Stimulated activated CD4-positive, alpha-beta T cell treated with anti-CD3 and anti-CD28 coated beads, Interleukin-15, amount 100 ng/mL, for 1 hour (primary cell): ENCODE measurements at places on chromosomes 7 and 10.

GRCh38 chr7:132004529-132004928, 448.1 kb upstream of the PODXL start:
- no peak for DNase-seq

DNA sequence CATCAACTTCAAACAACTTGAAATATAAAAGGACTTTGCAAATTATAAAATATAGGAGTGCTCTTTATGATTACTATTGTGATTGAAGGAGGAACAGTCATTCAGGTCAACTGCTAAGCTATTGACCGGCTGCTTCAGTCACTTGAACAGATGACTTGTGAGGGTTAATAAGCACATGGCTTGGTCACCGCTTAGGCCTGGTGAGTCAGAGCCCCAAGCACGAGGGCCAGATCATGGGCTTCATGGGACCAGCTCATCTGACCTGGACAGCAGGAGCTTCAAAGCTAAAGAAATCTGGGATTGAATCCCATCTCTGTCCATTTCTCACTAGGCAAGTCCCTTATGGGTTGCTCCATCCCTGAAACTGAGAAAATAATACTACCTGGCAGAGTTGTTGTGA, 60.4 kb upstream of the ADO start:
- no peak for DNase-seq

- no peak for DNase-seq
Measured at GRCh38 chr10:80491251-80492102, 37.4 kb downstream of the TSPAN14 start.

DNA sequence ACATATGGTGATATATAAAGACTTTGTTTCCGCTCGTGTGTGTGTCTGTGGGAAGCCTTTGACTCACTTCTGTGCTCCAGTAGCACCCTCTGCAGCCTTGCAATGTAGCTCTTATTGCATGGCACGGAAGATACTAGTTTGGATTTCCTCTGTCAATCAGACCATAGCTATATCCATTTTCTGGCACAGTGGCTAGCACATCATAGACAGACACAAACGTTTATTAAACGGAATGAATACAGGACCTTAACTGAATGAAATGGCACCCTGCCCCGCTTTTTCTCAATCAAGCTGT, 124.0 kb upstream of the PTPN20 start:
- no peak for DNase-seq

DNA sequence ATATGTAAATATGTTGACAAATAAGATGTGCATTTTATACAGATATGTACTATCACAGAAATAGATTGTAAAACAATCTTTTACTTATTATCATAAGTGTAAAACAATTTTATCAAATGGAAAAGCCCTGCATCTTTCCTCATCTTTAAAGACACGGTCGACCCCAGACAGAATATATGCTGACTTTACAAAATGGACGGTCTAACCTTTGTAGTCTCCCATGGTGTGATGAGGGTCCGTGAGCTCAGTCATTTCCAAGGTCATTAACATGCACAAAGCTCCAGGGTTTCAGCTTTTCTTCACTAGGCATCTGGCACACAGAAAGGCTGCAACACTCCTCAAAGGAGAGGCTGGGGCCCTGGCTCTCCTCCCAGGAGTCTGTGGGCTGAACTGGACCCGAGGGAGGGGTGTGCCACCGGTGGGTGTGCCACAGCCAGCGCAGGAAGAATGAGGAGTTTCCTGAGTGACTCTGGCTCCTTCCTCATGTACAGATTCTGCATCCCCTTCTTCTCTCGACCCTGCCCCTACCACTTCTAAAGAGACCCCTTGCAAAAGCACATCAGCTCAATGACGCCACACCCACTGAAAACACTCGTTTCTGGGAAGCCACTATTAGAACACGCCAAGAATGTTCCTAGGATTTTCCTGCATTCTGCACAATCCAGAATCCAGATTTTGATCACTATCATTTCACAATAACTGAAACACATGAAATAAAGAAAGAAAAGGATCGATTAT, 26.2 kb upstream of the ABLIM1 start:
- no peak for DNase-seq

GRCh38 chr7:48102530-48102929, 13.5 kb downstream of the UPP1 start:
- DNase-seq: no peak

DNA sequence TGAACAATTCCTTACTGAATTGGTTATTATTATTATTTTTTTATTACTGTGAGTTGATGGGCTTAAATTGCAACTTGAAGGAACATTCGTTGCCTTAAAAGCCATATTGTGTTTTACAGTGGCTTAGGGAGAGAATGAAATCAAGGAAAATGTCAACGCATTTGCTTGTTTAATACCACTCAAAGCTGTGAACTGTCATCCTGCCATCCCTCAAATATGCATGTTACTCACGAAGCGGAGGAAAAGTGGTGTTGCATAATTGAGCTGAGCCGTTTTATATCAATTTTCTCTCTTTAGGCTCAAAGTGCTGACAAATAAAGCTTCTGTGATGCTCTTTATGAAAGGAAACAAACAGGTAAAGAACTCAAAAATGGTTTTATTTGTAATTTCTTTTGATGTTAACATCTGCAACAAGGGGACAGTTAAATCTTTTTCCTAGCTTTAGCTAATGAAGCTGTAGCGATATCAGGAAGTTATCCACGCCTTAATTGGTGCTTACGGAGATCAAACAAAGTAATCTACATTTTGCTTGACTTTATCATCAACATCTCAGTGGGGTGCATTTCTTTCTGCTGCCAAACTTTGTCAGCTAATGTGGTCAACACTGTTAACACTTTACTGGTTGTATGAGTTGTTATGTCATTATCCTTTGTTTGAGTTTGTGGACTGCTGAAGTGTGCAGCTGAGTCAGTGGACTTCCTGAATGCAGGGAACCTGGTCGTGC, 33.1 kb downstream of the GLRX3 start:
- DNase-seq: no peak

- no peak for DNase-seq
Measured at GRCh38 chr10:16182144-16182543, 254.7 kb upstream of the PTER start.

DNA sequence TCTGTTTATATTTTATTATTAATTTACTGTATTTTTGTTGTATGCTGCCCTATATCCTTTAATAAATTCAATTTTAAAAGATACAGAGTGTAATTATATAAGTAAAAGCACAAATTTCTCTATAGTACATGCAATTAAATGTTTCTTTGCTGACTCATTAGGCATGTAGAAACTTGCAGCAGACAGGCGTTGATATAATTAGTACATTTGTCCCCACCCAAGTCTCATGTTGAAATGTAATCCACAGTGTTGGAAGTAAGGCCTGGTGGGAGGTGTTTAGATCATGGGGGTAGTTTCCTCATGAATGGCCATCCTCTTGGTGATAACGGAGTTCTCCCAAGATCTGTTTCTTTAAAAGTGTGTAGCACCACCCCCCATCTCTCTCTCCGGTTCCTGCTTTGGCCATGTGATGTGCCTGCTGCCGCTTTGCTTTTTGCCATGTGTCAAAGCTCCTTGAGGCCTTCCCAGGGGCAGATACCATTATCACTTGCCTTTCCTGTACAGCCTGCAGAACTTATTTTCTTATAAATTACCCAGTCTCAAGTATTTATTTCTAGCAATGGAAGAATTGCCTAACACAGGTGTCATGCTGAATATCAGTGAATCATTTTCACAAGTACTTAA, 63.7 kb downstream of the TSPAN12 start:
- no peak for DNase-seq

DNA sequence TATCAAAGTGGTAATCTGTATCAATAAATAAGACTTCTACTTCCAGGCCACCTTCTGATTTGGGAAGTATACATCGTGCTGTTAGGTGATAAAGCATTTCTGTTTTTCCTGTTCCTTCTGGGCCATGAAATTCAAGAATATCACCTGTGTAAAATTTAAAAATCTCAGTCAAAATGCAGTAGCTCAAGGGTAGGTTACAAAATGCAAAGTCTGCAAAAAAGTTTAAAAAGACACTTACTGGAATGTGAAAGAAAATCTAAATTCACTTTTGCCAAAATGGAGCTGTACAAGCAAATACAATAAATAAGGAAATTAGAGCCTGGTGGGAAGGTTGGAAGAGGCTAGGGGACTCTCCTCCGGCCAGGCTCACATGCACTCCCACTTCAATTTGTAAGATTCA, 26.7 kb downstream of the XRCC2 start:
- DNase-seq: no peak

GRCh38 chr10:72954596-72955554, at the start of gene PLA2G12B:
PLA2G12B (minus strand) TSS chr10:72954806; CDS start chr10:72954685, 121 bp downstream.
- no peak for DNase-seq

DNA sequence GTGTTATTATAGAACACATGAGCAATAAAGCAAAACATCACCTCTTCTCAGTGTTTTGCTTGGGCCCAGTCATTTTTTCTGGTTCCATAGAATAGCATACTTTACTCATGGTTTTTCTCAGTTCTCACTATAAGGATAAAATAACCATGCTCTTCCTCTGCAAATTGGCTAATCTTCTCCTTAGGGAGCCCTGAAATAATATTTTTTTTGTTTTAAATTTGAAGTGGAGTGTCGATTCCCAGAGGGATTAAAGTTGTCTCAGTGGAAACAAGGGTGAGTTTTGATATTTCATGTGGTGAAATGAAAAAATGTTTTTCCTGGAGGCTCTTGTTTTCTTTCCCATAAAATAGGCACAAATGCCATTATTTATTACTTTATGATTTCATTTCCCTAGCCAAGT, 127.3 kb downstream of the NOC3L start:
- no peak for DNase-seq

DNA sequence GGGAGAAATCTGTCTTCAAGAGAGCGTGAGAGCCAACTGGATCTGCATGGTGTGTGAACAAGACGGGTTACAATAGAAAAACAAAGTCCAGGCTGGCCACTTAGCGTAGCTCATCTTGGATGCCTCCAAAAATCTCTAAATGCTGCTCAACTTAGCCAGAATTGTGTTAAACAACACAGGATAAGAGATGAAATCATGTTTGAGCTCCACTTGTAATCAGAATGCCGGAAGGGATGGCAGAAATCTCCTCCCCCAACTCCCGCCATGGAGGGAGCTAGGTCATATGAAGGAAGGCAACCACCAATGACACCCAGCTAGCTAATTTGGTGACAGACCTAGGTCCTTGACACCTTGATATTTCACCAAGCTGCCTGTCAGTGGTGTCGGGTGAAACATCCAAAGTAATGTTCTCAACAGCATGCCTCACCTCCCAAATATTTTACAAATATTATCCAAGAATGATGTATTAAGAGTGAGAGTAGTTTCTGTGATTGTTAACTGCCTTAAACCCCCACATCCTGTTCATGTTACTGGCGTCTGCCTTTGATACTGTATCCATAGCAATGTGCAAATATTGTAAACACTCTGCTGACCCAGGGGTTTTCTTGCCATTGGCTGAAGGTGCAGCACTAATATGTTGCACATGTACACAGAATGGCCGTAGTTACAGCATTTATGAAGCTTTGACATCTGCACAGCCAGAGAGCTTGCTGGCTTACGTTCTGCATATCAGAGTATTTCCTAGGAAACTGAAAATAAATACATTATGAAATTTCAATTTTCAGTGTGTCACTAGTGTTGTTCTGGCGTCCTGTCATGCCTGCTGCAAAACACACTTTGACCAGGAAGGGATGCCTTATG, 25.8 kb downstream of the TMEM254 start:
- DNase-seq: no peak

GRCh38 chr7:158186864-158187693, 400.5 kb downstream of the PTPRN2 start:
- no peak for DNase-seq

DNA sequence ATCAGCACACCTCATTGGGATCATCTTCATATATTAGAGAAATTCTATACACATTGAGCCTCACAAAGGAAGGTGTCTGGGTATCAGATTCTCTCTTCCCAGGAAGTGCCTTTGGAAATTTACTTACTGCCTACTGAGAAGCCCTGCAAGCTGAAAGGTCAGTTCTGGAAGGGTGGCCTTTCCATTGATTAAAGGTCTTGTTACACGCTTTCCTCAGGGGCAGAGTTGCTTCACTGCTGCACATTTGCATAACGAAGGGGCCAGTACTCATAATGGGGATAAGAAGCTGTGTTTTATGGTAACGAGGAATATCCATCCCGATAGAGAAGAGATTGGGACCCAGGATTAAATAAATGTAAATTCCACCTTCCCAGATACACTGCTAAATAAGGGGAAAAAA, 19.4 kb upstream of the IL15RA start:
- no peak for DNase-seq

DNA sequence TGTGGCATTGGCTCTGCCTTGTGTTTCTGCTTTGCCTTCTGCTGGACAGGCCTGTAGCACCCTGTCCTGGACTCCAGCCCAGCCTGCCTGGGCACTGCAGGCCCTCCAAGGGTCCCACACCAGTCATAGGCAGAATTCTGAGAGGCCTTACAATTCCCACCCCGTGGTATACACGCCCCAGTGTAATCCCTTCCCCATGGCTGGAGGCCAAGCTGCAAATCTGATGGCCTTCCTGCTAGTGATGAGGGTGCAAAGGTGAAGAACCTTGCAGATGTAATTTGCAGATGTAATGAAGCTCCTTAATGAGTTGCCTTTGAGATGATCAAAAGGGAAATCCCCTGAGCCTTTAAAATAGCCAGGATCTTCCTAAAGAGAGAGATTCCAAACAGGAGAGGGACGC, 325.1 kb upstream of the ZNF32 start:
- no peak for DNase-seq

DNA sequence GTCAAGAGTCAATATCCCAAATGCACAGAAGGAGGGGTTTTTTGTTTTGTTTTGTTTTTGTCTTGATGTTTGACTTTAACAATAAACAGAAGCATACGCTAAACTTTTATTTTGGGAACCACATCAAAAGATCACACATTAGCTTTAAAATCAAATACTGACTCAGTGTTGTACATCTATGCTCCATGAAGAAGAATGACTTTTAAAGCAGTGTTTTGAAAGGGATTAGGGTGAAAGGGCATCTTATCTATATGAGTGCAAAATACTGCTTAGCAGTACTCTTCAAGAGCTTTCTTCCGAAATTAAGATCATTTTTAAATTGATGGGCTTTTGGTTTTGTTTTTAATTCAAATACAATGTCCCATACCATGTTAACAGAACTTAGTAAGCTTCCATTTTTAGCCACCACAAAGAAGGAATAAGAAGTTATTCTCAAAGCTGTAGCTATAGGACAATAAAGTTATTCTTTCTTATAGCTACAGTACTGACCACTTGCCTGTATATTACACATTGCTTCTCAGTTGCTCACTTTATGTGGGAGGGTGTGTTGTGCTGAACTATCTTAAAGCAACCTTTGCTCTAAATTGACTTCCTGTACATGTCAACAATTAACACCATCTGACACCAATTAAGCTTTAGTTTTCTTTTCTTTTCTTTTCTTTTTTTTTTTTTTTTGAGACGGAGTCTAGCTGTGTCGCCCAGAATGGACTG, 144.3 kb upstream of the KAT6B start:
- no peak for DNase-seq
